Stimulated activated naive CD8-positive, alpha-beta T cell treated with anti-CD3 and anti-CD28 coated beads, Interleukin-15, Interleukin-2, amounts not matched to agents 100 U/mL and 50 U/mL, for 24 hours (primary cell): ENCODE measurements at places on chromosomes 2 and 18.

GRCh38 chr2:183371545-183371944 is 247.3 kb downstream of the NUP35 start:
- no peak for DNase-seq

DNA sequence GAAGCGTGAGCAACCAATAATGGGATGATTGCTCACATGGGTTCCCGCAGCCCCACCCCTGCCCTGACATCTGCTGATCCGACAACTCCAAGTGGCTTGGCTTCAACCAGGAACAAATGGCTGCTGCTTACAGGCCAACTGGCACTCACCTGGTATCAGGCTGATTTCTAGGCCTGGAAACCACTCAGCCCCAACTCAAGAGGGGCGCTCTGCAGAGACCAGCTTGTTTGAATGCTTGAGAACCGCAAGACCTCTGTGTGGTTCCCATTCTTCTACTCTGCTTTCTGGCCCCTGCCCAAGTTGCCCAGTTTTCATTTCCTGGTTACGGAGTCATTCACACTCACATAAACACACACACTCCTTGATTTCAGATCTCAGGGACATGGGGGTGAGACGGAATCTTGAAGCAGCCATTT is 52.0 kb downstream of the TNP1 start:
- DNase-seq, result no peak

- no peak for DNase-seq
These were observed 68.9 kb upstream of the STPG4 start for GRCh38 chr2:47223980-47224379.

- no peak for DNase-seq
These were observed 122.6 kb upstream of the PPP1CB start for GRCh38 chr2:28628987-28629386.

DNA sequence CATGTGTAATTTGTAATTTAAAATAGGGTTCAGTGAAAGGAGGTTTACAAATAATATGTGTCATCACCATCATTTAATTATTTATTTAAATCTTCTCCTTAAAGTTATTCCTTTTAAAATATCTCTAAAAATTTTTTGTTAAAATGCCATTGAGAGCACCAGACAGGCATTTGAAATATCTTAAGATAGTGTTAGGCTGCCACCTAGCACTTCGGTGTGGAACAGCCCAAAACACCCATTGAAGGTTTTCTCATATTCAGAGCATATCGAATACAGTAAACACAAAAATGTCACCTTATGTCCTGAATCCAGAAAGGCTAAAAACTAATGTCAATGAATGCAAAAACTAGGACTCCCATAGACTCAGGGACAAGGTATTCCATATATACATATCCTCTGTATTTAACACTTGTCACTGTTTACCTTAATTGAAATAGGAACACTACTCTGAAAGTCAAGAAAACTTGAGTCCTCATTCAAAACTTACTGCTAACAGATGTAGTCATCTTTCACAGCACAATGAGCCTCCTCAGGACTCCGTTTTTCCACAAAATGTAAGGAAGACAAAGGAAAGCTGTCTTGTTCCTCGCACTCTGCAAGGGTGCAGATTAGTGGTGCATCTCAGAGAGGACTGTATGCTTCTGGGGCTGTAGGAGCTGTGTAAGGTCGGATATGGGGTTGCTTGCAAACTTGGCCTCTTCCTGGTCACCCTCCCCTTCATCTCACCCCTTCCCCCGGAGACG is 329.5 kb downstream of the PAX3 start:
- DNase-seq, result no peak

DNA sequence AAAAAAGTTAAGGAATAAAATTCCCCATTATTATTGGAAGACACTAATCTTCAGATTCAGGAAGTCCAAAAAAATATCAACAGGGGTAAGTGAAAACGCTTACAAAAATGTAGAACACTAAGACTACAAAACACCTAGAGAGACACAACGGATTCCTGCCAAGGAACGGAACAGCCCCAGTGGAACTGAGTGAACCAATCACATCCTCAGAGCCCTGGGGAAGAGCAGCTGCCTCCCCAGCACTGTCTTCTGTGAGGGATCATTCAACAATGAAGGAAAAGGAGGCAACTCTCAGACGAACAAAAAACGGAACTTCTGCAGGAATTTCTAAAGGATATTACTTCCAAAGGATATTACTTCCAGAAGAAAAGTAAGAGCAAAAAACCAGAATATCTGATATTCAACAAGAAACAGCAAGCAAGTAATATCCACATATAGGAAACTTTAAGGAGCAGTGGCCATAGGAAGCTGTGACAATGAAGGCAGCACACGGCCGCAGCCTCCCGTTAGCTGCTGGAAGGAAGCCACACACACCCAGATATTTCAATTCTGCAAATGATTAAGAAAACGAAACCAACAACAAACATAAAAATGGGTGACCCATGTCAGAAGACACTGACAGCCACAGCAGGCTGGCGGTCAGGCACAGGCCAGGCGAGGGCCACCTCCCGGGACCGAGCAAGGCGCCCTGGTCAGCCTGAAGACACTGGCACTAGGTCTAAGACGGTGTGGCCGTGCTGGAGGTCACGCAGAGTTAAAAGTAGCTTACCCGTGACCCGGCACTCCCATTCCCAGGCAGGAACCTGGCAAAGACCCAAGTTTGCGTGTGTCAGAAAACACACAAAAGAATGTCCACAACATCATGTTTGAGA is 81.8 kb downstream of the HDAC4 start:
- DNase-seq, result no peak

- no peak for DNase-seq
These were observed 71.1 kb downstream of the MGAT5 start for GRCh38 chr2:134324947-134325346.

DNA sequence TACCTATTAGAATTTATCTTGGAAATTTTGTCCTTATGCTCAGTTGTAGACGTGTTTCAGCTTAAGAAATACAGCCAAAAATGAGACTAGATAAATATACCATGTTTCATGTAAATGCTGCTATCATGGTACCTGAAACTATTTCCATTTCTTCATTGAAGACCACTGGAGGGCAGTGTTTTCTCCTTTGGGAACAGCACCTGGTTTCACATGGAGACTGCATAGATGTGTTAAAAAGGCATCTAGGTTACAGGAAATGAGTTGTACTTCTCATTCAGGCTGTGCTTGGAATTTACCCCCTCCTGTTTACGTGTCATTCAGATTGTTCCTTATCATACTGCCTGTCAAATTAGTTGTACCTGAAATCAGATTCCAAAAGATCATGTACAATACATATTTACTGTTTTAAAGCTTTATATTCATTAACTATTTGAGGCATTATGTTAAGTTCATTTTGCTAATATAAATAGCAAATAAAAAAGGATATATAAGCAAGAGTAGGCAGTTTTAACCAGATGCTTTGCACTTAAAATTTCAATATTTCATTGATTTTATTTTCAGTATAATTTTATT is 57.3 kb upstream of the PSMD14 start:
- no peak for DNase-seq

DNA sequence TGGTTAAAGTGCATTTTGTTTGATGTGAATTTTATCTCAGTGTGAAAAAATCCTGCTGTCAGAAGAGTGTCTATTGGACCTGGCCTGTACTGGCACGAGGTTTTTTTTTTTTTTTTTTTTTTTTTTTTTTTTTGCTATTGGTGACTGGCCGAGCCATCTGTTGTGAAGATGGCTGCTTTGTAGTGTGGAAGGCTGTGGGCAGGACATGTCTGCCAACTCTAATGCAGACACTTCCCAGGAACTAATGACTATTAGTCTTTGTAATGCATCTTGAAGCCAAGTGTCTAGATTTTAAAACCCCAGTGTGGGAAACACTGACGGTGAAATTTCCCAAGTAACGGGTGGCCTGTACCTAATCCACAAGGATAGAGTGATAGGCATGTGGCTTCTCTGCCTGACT is 34.3 kb downstream of the ZAP70 start:
- no peak for DNase-seq

- DNase-seq, result no peak
These were observed 29.0 kb downstream of the SLC1A4 start for GRCh38 chr2:65018141-65018582.

- DNase-seq, result no peak
These were observed 108.9 kb upstream of the MAP4K3 start for GRCh38 chr2:39545957-39546356.

DNA sequence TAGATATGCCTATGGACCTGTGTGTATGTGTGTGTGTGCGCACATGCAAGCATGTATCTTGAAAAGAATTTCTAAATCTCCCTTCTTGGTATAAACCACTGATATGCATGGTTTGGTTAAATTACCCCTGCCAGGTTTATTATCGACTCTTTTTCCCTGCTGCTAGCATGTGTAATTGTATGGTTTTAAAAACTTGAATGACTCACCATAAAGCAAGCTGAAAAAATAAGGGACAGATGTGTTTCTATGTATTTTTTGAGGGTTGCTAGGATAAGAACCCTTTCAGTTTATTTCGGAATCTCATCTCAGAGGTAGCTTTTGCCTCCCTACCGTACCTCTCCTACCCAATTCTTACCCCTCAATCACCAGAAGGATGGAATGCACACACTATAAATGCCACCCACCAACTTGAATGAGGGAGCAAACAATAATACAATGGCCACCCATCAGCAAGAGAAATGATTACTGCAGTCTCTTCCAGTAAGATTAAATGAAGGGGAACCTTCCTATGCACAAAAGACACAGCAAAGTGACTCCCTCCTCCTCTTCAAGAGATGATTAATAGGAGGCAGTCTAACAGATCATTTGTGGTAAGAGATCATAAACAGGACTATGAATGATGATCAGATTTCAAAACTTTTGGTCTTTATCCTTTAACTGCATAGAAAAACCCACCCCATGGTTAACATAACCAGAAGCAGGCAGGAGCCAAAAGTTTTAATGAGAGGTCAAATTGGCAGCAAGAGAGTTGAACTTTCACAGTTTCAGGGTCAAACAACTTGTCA is 357.2 kb downstream of the SATB2 start:
- DNase-seq, result no peak

GRCh38 chr18:77106331-77106730 is 26.3 kb downstream of the MBP start:
- DNase-seq, result peak; percentile 72

GRCh38 chr18:26267357-26267930 is 41.2 kb downstream of the TAF4B start:
- no peak for DNase-seq

DNA sequence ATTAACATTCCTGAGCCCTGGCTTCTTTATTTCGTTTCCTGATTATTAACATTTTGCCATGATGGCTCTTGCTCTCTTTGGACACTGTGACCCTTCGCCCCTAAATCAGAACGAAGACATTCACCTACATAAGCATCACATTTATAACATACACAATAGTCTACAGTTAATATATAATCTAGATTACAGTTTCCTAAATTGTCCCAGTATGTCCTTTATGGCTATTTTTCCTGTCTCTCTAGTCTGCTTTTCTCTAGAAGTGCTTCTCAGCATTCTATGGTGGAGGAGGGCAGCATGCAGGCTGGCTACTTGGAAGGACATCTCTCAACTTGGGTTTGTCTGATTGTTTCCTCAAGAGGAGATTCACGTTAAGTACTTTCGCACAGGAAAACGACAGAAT is 49.9 kb downstream of the FAM210A start:
- DNase-seq, result no peak

- no peak for DNase-seq
These were observed 12.2 kb downstream of the HRH4 start for GRCh38 chr18:24472591-24472990.
